Small intestine (tissue), 16 donors: ENCODE measurements at places on chromosomes 2 and 18.
A peak's percentile ranks its signal among the peaks of the same experiment; 100 is the strongest.

GRCh38 chr2:11509657-11510360, 24.0 kb upstream of the GREB1 start:
- no peaks in the 10 kb centered on the region for H3K27me3 ChIP-seq
- no peaks in the 10 kb centered on the region for H3K36me3 ChIP-seq
- H3K4me3 ChIP-seq = no peak overlapping the region
- DNase-seq = no peak
- H3K27ac ChIP-seq = no peak overlapping the region

GRCh38 chr2:71455741-71456569, 2.6 kb downstream of the DYSF start:
- peaks cover 12% of the 10 kb centered on the region for H3K27me3 ChIP-seq
- DNase-seq = no peak
- no peak overlapping the region for H3K27ac ChIP-seq
- no peak overlapping the region for H3K4me3 ChIP-seq
- H3K36me3 ChIP-seq = no peaks in the 10 kb centered on the region
- H3K4me1 ChIP-seq = no peaks in the 10 kb centered on the region

DNA sequence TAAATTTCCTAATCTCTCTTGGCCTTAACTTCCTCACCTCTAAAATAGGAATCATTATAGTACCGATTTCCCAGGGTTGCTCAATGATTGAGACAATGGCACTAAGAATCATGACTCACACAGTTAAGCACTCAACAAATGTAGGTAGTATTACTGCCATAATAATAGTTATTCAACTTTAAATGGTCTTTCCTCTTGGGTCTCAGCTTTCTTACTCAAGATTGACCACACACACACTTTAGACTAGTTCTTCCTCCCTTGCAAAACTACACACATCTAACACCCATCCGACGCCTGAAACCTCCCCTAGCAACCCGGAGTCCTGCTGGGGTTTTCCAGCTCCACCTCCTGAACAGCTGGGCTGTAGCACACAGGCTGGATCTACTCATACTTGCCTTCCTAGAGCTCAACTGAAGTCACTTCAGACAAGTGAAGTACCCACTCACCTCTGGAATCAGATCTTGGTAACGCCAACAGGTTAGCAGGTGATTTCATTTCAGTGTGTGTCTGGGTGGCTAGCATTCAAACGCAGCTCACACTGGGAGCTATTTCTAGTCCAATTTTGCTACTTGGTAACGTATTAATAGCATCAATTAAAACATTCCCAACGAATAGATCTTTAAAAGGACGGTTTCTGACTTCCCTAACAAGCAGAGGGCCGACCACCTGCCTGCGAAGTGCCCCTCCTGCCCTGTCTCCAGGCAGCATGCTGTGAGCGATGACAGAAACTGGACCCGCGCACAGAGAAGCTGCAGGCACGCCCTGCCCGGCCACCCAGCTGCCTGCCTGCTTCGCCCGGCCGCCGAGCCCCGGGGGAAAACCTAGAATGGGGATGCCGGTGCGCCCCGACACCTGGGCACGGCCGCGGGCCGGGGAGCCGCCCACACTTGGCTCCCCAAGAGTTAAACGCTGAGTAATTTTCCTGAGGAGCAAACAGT, 1.1 kb downstream of the UXS1 start:
- H3K4me1 ChIP-seq = no peaks in the 10 kb centered on the region
- H3K27ac ChIP-seq = peak overlapping the region; percentile 80
- peaks cover 12% of the 10 kb centered on the region for H3K36me3 ChIP-seq
- peak; percentile 46 for DNase-seq

DNA sequence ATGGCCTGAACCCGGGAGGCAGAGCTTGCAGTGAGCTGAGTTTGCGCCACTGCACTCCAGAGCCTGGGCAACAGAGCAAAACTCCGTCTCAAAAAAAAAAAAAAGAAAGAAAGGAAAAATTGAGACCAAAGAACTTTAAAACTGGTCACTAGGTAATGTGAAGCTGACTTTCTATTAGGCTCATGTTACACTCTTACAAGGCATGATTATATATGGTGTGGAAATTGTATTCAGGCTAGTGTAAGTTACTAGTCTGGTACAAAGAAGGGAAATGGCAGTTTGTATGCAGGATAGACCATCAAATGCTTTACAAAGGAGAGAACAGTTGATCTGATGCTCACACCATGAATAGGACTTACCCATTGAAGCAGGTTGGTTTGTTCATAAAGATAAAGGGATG, 35.4 kb upstream of the ARMC9 start:
- H3K4me3 ChIP-seq = no peak overlapping the region
- no peaks in the 10 kb centered on the region for H3K4me1 ChIP-seq
- H3K27ac ChIP-seq = no peak overlapping the region
- peaks cover 12% of the 10 kb centered on the region for H3K36me3 ChIP-seq
- no peaks in the 10 kb centered on the region for H3K27me3 ChIP-seq
- DNase-seq = no peak

DNA sequence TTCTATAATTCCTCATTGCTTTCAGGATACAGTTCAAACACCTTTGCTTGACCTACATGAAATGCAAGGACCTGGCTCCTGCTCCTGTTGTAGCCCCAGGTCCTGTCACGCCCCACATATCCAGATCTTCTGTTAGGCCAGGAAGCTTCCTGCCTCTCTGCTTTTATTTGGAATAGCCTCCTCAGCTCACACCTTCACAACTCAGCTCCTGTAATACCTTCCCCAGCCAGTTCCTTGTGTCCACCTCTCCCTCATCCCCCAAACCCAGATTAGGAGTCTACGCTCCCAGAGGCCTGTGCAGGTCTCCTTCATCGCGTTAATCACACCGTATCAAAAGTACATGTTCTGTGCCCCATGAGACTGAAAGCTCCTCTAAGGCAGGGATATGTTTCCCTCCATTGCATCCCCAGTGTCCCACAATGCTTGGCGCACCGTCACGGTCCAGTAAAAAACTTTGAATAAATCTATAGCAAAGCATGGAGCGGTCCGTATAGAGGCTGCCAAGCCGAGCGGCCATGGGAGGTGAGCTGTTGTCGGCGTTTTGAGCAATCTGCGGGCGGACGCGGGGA, 371 bp downstream of the MDH1B start:
- peaks cover 4% of the 10 kb centered on the region for H3K36me3 ChIP-seq
- H3K27ac ChIP-seq = peak overlapping the region; percentile 13
- peak overlapping the region; percentile 38 for H3K4me3 ChIP-seq
- H3K4me1 ChIP-seq = peaks cover 3% of the 10 kb centered on the region
